ENCODE measurements at places on chromosomes 7 and 10. TPM values are rescaled to one million over a fixed set of nuclear protein-coding genes. Genes with fewer than 3 reads are reported as not detected.
A peak's percentile ranks its signal among the peaks of the same experiment; 100 is the strongest.

The SAMD9 gene
- total RNA-seq = 3.6 TPM

The PDCD11 gene
- 13.2 TPM for total RNA-seq

The TRIM74 gene
- total RNA-seq = not detected

- no peaks in the 10 kb centered on the region for H3K36me3 ChIP-seq
- DNase-seq = no peak
- H3K27ac ChIP-seq = no peak overlapping the region
- no peaks in the 10 kb centered on the region for H3K4me1 ChIP-seq
- no peak overlapping the region for H3K4me3 ChIP-seq
Observed at GRCh38 chr7:126501617-126502016, 751.1 kb downstream of the GRM8 start.

GRCh38 chr7:135102372-135102771 is 45.5 kb upstream of the TMEM140 start:
- H3K4me3 ChIP-seq = no peak overlapping the region
- H3K27ac ChIP-seq = no peak overlapping the region
- H3K36me3 ChIP-seq = no peaks in the 10 kb centered on the region
- no peaks in the 10 kb centered on the region for H3K27me3 ChIP-seq
- DNase-seq = no peak

DNA sequence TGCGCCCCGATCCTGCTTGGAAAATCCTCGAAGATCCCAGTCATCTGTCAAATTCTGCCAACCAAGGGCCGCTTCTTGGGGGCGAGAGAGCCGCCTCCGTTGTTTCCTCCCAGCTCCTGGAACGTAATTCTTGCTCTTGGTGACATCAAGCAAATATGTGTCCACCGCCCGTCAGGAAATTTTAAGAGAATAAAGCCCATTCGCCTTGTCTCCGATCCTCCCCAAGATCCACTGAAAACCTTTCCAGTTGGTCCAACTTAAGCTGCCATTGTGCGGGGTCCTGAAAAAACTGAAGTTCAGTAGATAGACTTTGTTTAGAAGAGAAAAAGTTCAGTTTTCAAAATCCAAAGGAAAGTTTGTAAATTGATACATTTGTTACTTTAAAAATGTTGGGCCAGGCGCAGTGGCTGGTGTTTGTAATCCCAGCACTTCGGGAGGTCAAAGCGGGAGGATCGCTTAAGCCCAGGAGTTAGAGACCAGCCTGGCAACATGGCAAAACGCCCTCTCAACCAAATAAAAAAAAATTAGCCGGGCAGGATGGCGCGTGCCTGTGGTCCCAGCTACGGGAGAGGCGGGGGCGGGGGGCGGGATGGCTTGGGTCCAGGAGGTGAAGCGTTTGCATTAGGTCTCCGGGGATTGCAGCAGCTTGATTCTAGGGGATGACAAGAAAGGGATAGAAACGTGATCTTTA is 1.0 kb upstream of the ZNF800 start:
- no peak for DNase-seq
- no peaks in the 10 kb centered on the region for H3K36me3 ChIP-seq
- peaks cover 14% of the 10 kb centered on the region for H3K4me1 ChIP-seq
- no peaks in the 10 kb centered on the region for H3K27me3 ChIP-seq
- H3K27ac ChIP-seq = peak overlapping the region; percentile 99

- H3K27me3 ChIP-seq = no peaks in the 10 kb centered on the region
- no peak overlapping the region for H3K4me3 ChIP-seq
- DNase-seq = no peak
- peaks cover 83% of the 10 kb centered on the region for H3K4me1 ChIP-seq
Observed at GRCh38 chr7:2807845-2808772, 36.0 kb downstream of the GNA12 start.

DNA sequence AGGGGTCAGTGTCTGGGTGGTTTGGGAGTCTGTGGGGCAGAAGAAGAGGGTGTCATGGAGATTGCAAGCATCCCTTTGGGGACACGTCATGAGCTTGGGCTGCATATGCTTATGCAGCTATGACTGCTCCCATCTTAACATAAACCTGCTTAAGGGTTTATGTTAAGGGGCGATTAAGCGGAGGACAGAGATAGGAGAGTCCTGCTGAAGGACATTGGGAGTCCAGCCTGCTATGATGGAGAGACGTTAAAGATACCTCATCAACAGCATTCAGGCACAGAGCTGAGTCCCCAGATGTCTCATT is 76.8 kb upstream of the AKR1E2 start:
- no peak overlapping the region for H3K4me3 ChIP-seq
- H3K27me3 ChIP-seq = no peaks in the 10 kb centered on the region
- H3K4me1 ChIP-seq = no peaks in the 10 kb centered on the region
- H3K27ac ChIP-seq = no peak overlapping the region

DNA sequence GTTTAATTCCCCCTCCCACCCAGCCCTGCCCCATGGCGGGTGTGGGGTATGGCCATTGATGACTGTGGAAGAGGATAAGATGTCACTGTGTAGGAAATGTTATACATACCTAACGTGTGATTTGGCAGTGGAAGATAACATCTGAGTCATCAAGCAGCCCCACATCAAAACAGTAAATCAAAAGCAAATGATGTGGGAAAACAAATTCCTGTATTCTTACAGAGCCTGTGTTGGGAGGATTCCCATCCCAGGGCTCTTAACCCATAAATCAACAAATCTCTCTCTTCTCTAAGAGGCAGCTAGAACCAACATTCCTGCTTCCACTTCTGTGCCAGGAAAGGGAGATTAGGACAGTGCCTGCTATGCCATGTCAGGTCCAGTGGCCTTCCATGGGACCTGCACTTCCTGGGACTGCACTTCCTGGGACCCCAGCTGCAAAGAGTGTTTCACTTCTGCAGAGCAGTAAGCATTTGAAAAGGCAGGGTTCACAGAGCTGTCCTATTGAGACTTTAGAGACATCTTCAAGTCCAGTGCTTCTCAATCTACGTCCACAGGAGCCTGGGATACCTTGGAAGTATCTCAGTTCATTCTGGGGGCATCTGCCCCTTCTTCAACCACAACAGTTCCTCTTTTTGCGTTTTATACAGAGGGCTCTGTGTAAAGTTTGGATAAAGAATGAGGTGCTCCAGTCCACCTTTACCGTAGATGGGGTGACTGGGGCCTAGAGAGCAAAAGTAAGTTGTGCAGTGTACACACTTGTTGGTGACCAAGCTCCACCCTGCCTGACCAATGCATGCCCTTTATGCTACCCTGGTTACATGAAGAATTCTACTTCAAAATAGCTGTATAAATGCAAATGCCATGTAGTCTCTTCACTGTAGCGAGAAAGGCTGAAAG is 45.7 kb downstream of the ATXN7L1 start:
- no peaks in the 10 kb centered on the region for H3K36me3 ChIP-seq
- no peak overlapping the region for H3K4me3 ChIP-seq
- H3K27me3 ChIP-seq = no peaks in the 10 kb centered on the region
- peaks cover 19% of the 10 kb centered on the region for H3K4me1 ChIP-seq

Data from heart right ventricle (tissue), 16 donors.